ENCODE measurements at places on chromosomes 6 and 20. TPM values are rescaled to one million over a fixed set of nuclear protein-coding genes. Genes with fewer than 3 reads are reported as not detected.
A peak's percentile ranks its signal among the peaks of the same experiment; 100 is the strongest.

DNA sequence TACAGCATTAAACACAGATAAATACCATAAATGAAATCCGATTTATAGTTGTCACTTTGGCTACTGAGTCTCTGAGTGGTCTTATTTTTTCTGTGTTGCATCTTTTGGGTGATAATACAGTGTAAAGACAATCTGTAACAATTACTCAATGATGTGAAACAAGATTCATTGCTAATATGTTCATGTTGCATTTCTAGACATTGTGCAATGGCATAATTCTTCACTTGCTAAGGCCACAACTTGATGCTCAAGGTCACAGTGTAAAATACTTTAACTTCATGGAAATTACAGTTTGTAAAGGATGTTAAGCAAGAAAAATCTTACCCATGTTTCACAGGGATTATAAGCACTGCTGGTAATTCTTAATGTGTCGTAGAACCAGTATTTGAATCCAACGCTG is 74.9 kb upstream of the SMLR1 start:
- no peak for DNase-seq

The C20orf144 gene
- not detected for total RNA-seq

GRCh38 chr6:121595646-121596045 is 160.2 kb downstream of the GJA1 start:
- no peak for DNase-seq

The OLIG3 gene
- not detected for total RNA-seq

DNA sequence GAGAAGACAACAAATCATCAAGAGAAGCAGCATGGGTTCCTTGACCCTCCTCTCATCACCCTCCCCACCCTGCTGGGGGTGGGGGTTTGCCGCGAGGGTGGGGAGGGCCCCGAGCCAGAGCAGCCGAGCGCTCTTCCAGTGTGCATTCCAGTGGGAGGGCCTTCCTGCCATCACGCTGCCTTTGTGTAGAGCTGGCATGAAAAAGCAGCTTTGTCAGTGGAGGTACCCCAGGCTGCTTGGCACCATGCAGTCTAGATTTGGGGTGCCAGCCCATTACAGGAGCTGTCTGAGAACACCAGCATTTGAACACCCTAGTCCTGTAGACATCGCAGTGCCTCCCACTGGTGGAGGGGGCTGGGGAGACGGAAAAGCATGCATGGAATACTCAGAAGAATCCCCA is 12.2 kb downstream of the BAK1 start:
- no peak for DNase-seq

The AKIRIN2 gene
- 30.4 TPM for total RNA-seq

- DNase-seq, result peak; percentile 76
Measured at GRCh38 chr20:7285918-7286556, 518.6 kb downstream of the BMP2 start.

The CLPSL1 gene
- total RNA-seq, result not detected

Measured in left colon (tissue), 2 donors.